ENCODE measurements at places on chromosomes 16 and 17.

DNA sequence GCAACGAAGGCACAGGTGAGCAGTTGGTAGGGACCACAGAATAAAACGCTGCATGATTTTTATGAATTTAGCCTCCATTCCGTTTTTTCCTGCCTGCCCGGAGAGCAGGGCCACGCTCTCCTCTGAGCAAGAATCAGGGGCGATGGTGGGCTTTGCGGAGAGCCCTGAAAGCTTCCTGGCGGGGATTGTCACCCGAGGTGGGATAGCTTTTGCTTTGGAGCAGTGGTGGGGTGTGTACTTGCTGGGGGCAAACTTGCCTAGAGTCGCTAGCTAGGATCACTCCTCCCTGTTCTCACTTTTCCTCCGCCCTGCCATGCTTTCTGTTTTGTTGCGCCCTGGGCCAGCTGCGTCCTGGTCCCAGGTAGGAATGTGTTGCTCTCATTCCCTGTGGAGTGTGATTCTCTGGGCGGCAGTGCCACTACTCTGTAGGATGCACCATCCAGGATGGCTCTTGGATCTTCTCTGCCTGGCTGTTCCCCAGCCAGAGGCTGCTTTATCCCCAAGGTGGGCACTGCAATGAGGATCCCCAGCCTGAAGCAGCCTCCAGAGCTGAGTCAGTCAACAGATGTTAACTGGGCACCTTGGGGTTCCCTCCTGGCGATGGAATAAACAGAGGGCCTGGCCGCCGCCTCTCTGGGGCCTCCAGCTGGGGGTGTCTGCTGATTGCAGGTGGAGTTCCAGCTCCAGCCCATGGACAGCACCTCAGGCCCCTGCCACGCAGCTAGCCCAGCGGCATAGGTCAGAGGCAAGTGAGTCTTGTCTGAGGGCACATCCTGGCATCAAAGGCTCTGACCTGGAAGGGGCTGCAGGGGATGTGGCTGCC lies 360.9 kb upstream of the TNRC6C start:
- no peak for DNase-seq

DNA sequence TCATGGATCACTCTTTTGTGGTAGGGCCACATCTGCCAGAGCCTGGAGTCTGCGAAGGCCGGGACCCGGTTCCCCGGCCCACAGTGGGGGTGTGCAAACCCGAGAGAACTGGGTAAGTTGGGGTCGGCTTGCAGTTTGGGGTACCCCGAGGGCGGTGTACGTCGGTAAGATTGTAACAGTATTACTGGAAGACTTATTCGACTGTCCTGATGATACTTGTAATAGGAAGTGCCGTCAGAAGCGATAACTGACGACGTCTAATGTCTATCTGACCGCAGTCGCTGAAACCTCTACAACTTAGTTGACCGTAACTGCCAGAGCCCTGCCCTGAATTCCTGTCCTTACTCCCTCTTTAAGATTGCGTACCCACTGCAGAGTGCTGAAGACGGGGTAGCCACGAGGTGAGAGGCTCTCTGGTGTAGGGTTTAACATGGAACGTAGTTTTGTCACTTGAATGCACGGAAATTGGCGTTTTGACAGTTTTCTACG lies 24.0 kb downstream of the TRPV2 start:
- no peak for DNase-seq

GRCh38 chr16:71631776-71632175 lies 5.8 kb downstream of the MARVELD3 start:
- no peak for DNase-seq

GRCh38 chr16:27401768-27402568 lies at the start of gene IL21R:
TSS of gene IL21R (plus strand) at chr16:27402174. CDS start at chr16:27430072, 27,898 bp downstream.
- DNase-seq: peak; percentile 45

DNA sequence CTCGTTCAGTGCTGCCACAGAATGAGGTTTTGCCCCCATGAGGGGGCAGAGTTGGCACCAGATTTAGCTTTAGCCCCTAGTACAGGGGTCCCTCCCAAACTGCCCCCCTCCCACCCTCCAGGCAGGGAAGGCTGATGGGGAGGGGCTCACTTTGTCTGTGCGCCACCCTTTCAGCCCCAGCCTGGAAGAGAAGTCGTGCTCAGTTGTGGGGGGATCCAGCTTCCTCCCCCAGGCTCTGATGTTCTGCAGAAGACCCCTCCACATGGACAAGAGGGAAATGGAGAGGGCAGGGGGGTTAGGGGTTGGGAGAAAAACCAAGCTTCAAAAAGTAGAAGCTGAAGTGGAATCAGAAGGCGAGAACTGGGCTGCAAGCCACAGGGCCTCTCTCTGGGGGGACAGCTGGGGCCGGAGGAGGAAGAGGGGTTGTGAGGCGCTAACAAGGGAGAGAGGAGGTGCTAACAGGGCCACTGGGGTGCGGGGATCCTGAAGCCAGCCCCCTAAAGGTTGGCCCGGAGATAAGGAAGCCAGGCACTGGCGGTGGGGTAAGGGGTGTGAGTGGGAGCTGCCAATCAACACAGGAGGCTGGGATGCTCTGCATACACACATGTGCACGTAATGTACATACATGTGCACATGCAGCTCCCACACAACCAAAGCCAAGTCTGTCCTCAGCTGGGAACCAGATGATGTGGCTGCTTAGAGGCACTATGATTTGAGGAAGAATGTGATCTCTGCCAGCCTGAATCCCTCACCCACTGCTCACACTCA lies 7.0 kb upstream of the TMEM92 start:
- DNase-seq: no peak

DNA sequence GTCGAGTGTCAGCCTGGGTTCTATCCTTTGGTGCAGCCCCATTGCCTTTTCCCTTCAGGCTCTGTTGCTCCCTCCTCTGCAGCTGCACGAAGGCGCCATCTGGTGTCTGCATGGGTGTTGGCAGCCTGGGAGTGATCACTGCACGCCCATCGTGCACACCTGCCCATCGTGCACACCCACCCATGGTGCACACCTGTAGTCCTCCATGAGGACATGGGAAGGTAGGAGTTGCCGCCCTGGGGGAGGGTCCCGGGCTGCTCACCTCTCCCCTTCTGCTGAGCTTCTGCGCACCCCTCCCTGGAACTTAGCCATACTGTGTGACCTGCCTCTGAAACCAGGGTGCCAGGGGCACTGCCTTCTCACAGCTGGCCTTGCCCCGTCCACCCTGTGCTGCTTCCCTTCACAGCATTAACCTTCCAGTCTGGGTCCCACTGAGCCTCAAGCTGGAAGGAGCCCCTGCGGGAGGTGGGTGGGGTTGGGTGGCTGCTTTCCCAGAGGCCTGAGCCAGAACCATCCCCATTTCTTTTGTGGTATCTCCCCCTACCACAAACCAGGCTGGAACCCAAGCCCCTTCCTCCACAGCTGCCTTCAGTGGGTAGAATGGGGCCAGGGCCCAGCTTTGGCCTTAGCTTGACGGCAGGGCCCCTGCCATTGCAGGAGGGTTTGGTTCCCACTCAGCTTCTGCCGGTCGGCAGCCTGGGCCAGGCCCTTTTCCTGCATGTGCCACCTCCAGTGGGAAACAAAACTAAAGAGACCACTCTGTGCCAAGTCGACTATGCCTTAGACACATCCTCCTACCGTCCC lies 2.9 kb downstream of the CTRL start:
- DNase-seq: peak; percentile 60

DNA sequence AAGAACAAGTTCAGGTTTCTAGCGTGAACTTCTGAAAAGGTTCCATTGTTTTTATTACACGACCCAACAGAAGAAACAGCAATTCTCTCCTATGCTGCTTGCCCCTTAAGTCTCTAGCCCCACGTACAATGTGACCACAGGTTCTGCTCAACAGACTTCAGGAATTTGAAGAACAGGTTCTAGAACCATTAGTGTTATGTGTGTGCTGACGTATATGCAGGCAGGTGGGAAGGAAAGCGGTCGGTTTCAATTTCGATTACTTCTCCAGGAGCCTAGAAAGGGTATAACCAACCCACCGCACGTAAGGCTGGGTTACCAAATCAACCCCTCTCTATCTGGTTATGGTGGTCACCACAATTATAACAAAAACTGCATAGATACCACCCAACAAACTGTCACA lies 39.4 kb downstream of the XPO6 start:
- DNase-seq: no peak

- DNase-seq: no peak
Measured at GRCh38 chr17:29154516-29155226, 25.5 kb downstream of the MYO18A start.

DNA sequence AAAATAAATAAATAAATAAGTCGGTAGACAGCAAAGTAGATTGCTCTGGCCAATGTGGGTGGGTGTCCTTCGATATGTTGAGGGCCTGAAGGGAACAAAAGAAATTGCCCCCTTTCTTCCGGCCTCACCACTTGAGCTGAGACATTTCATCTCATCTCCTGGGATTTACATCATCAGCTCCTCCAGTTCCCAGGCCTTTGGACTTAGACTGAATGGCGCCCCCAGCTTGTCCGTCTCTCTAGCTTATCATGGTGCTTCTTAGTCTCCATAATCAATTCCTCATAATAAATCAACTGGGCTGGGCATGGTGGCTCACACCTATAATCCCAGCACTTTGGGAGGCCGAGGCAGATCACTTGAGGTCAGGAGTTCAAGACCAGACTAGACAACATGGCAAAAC lies 13.8 kb upstream of the HAP1 start:
- no peak for DNase-seq

DNA sequence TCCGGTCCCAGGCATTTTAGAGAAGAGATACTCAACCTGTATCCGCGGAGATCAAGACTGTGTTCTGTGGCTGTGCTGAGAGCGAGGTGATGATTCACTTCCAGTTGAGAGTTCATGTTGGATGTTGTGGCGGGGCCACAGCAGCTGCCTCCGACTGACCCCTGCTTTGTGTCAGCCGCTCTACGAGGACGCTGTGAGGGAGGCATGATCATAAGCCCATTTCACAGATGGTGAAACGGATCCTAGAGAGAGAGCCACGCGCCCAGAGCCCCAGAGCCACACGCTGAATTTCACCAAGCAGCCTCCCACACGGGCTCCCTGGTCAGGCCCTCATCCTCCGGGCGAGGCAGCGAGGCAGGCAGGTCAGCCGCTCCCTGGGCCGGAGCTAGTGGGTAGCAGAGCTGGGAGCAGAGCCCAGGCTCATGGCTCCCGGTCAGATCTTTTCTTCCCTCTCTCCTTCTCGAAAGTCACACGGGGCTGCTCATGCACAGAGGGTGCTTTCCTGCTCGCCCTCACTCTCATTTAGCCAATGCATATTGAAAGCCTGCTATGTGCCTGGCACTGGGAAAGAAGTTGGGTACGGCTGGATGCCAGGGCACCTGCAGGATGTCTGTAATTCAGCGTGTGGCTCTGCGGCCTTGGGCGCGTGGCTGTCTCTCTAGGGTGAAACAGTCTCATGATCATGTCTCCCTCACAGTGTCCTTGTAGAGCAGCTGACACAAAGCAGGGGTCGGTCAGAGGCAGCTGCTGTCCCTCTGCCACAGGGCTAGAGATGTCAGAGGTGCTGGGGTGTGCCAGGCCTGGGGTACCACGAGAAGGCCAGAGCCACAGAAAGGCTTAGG lies 155.6 kb upstream of the CHMP6 start:
- no peak for DNase-seq

- DNase-seq: no peak
Measured at GRCh38 chr17:36645422-36645821, 44.0 kb downstream of the MRM1 start.

- no peak for DNase-seq
Measured at GRCh38 chr17:75047398-75048098, 523 bp downstream of the KCTD2 start.

DNA sequence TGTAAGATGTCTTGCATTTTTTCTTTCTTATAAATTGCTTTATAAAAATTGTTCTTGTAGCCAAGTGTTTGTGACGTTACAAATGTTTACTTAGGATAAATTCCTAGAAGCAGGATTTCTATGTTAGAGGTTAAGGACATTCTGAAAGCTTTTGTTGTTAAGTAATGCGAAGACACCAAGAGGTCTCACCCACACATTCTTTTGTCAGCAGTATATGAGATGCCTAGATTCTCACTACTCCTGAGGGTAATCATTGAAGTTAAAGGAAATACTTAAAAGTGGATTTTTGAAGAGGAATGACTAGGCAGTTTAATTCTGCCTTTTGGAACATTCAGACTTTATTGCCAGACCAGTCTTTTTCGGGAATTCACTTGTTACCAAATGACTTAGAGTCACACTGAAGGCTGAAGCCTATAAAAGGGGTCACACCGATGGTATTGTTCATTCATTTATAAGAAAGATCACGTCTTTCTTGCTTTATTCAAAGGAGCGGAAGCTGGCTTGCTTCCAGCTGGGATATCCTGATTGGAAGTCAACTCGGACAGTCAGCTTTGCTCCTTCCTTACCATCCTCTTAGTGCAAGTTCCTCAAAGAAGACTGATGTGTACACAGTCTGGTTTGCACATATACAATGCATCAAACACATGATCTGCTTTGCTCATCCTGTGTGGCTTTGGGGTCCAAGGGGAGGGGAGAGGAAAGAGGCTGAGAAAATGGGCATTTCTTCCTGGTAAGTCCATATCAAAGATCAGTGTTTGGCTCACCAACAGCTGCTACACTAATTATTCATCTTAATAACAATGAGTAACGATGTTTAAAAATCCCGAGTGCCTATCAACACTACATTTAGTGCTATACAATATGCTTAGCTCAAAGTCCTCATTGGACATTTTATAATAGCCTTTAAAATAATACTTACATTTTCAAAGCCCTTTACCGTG lies 160.0 kb downstream of the MAP2K6 start:
- DNase-seq: no peak

DNA sequence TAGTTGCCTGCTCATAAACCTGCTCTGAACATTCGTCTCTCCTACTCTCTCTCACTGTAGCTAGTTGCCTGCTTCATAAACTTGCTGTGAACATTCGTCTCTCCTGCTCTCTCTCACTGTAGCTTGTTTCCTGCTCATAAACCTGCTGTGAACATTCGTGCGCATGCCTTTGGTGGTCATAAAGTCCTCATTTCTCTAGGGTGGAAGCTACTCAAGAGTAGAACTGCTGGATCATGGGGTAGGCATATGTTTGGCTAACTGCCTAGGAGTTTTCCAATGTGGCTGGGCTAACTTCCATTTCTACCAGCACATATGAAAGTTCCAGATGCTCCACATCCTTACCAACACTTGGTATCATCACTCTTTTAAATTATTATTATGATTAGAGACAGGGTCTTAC lies 174.6 kb upstream of the RPH3AL start:
- no peak for DNase-seq
